ENCODE measurements at places on chromosomes 2 and 18.
A peak's percentile ranks its signal among the peaks of the same experiment; 100 is the strongest.

GRCh38 chr2:38185012-38185491, 109.1 kb upstream of the CYP1B1 start:
- no peak for DNase-seq

DNA sequence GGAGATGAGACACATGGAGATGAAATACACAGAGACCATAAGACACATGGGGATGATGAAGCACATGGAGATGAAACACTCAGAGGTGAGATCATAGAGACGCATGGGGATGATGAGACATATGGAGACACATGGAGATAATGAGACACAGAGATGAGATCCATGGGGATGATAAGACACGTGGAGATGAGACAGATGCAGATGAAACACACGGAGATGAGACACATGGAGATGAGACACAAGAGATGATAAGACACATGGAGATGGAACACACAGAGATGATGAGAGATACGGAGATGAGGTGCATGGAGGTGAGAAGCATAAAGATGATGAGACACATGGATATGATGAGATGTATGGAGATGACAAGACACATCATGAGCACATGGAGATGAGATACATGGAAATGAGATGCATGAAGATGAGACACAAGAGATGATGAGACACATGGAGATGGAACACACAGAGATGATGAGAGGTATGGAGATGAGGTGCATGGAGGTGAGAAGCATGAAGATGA, 276.7 kb downstream of the MYT1L start:
- DNase-seq: no peak

- DNase-seq: peak; percentile 97
Observed at GRCh38 chr2:165293440-165294420, 54.5 kb downstream of the SCN2A start.

DNA sequence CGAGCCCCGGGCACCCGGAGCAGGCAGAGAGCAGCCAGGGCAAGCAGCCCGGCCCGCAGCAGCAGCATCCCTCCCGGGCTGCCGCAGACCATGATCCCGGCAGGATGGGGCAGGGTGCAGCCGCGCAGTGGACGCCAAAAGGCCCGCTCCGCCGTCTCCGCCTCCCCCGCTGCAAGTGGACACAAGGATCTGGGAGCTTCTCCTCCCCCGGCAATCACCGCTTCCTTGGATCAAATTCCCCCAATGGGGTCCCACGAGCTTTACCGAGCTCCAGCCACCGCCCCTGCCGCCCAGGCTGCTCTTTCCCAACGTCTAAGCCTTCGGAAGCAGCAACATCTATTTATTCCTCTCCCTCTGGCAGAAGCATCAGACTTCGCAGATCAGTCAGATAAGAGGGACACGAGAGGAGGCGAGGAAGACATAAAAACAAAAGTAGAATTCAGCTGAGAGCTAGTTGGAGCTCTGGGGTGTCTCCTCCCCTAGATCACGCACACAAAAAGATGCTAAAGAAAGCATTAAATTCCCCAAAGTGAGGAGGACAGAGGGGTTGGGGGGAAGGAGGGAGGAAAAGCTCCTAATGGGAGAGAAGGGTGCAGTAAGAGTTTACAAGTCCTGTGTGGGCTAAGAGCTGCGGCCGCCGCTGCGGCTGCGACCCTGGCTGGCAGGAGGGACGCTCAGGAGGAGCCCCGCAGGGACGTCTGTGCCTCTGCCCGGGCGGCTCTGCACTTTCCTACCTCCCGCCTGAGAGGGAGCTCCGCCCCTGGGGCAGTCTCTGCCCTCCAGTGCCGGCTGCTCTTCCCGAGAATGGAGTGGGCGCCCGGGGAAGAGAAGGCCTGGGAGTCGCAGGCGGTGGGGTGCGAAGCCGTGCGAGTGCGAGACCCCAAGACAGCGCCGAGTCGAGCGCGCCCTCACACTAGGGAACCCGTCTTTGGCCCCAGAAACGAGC, at the start of gene FRZB:
TSS of gene FRZB (minus strand) at position 177 of the 946 bp plus-strand sequence. CDS start at position 92, 85 bp downstream.
- DNase-seq: no peak

GRCh38 chr2:16411788-16412187, 253.8 kb downstream of the CYRIA start:
- no peak for DNase-seq

DNA sequence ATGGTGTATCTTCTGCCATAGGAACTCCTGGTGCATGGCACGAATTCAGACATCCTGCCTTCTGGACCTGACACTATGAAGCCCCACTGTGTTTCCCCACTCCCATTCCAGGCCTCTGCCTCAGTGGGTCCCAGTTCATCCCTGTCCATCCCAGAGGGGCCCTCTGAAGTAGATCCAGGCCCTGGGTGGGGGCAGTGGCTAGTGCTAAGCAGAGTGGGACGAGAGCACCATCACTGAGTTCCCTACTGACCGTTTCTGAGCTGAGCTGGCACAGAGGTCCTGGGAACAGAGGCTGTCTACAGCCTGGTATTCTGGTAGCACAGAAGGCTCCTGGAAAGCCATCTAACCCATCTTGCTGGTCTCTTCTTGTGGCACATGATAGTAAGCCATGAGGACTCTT, 54.0 kb downstream of the ATOH8 start:
- no peak for DNase-seq

- no peak for DNase-seq
Observed at GRCh38 chr2:95317665-95318425, 20.7 kb downstream of the KCNIP3 start.

DNA sequence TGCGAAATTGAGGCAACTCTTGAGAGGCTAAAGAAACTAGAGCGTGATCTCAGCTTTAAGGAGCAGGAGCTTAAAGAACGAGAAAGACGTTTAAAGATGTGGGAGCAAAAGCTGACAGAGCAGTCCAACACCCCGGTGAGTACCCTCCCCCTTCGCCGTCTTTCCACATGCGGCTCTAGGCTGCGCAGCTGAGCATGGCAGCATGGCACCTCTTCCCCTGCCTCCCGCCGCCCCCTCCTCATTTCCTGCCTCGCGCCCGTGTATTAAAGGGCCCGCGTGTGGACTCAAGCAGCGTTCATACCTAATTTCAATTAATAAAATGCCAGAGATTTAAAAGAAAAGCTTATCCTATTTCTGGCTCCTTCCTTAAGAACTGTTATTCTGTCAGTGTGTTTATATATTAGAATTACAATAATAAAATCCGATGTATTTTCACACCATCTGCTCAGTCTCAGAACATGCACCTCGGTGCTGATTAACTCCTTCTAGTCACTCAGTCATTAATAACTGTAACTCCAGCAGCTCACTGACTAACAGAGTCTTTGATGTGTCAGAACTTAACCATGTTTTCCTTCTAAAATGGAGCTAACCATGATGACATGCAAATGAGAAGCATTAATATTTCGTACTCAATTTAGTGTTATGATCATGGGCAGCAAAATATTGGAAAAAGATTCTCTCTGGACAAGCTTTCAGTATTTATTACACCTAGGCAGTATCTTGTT, 137.4 kb upstream of the CDCA7 start:
- peak; percentile 67 for DNase-seq

- peak; percentile 39 for DNase-seq
Observed at GRCh38 chr18:37294951-37295350, 270.6 kb downstream of the CELF4 start.

GRCh38 chr2:8065191-8065590, 616.7 kb upstream of the ID2 start:
- DNase-seq: no peak

DNA sequence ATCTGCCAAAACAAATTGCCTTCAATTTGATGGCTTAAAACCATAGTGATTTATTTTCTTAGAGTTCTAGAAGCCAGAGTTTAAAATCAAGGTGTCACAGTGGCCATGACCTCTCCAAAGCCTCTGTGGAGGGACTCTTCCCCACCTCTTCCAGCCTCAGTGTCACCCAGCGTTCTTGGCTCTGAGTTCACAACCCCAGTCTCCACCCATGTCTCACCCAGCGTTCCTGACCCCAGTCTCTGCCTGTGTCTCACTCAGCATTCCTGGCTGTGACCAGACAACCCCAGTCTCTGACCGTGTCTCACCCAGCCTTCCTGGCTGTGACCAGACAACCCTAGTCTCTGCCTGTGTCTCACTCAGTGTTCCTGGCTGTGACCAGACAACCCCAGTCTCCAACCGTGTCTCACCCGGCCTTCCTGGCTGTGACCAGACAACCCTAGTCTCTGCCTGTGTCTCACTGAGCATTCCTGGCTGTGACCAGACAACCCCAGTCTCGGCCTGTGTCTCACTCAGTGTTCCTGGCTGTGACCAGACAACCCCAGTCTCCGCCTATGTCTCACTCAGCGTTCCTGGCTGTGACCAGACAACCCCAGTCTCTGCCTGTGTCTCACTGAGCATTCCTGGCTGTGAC, 299.3 kb downstream of the GALR1 start:
- DNase-seq: no peak

GRCh38 chr18:75201282-75202270, 7.4 kb downstream of the PTGR3 start:
- no peak for DNase-seq

GRCh38 chr2:8522687-8523086, 159.2 kb upstream of the ID2 start:
- no peak for DNase-seq

DNA sequence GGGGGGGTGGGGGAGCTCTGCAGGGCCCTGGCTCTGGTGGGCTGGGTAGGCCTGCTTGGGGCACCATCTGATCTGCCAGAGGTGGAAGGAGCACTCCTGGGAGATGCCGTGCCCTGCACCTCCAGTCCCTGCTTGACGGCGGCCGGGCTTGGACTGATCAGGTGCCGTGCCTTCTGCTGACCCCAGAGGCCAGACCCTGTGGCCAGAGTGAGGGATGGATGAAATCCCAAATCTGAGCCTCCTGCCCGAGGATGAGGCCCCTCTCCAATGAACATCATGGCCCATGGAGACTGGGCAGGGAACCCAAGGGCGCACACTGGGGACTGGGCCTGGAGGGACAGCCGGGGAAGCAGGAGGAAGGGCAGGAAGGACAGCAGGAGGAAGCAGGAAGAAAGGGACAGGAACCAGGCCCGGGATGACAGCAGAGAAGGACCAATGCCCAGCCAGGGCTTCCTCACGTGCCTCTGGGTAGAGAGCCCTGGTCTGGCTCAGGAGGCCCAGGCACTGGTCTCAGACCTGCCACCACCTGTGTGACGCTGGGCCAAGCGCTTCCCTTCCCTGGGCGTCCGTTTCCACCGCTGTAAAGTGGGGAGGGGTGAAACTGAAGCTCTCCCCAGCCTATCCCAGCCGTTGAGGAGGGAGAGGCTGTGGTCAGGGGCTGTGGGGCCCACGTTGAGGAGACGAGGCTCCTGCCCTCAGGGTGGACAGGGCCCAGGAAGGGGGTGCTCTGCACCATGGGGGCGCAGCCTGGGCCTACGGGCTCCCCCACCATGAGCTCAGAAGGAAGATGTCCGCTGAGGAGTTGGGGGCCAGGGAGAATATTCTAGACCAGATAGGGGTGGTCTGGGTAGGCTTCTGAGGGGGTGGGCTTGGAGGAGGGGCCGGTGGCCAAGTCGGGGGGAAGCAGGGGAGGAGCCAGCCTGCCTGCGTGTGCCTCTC, 1.0 kb upstream of the GPR35 start:
- DNase-seq: no peak

DNA sequence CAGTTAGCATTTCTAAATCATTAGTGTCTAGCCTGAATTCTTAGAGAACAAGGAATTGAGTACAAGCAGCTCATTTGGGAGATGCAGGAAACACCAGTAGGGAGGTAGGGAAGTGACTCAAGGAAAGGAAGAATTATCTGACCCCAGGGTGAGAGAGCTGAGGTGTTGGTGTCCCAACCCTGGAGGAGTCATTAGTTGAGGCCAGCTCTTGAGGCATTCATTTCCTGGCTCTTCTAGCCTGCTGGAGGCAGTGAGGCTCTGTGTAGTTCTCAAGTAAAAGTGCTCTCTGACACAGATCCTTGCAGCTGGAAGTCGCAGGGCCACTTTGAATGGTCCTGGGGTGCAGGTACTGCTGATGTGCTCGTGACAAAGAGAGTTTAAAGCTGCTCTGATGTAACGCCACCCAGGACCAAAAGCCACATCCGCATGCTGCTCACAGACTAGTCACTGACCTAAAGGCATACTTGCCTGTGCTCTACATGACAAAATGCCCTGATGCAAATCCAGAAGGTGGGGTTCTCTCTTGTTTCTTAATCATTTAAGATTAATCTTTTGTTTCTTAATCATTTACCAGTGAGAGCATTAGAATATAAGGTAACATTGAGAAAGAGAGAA, 299.5 kb upstream of the LYPD1 start:
- no peak for DNase-seq

DNA sequence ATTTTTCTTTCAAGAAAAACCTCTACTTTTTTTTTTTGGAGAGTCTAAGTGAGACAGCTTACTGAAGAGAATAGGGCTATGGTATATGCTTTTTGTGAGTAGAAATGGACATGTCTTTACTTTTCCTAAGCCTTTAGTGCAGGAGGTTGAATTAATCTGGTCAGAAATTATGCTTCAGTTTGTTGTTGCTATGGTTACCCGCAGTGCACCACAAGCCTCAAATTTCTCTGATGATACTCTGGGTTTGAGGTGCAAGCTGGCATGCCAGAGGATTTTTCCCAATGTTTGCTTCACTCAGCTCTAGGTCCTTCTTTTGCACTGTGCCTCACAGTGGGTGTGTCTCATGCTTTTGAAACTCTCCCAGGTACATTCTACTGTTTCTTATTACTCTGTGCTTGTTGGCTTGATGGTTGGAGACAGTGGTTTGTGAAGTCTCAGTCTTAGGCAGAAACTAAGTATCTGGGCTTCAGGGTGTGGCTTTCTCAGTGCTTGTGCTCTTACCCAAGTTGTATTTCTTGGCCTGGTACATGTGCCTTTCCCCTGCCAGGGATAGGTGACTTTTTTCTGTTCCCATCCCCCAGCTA, 278.3 kb downstream of the RBM43 start:
- DNase-seq: no peak

GRCh38 chr2:189393440-189394111, 47.7 kb upstream of the WDR75 start:
- DNase-seq: no peak

- DNase-seq: peak; percentile 5
Observed at GRCh38 chr2:219178377-219179175, 501 bp downstream of the RETREG2 start.

DNA sequence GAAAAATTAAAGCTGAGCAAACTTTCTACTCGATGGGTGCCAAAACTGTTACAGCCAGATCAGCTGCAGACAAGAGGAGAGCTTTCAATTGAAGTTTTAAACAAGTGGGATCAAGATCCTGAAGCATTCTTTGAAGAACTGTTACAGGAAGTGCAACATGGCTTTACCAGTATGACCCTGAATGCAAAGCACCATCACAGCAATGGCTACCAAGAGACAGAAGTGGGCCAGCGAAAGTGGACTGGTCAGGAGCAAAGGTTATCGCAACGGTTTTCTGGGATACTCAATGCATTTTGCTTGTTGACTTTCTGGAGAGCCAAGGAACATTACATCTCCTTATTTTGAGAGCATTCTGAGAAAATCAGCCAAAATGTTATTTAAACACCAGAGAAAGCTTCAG, 9.1 kb upstream of the SERPINB5 start:
- no peak for DNase-seq

- DNase-seq: no peak
Observed at GRCh38 chr2:181389524-181389923, 67.7 kb upstream of the ITGA4 start.

GRCh38 chr2:79368116-79368630, 144.7 kb upstream of the CTNNA2 start:
- no peak for DNase-seq

- DNase-seq: no peak
Observed at GRCh38 chr2:25981596-25982272, 563 bp downstream of the KIF3C start.

GRCh38 chr18:74511823-74512222, 15.7 kb downstream of the CNDP2 start:
- no peak for DNase-seq

Measured in NCI-H1694 (cell line).